Tibial nerve (tissue), 4 donors: ENCODE measurements at places on chromosomes 16 and 17. TPM values are rescaled to one million over a fixed set of nuclear protein-coding genes. Genes with fewer than 3 reads are reported as not detected.

ASGR1 gene
- 0.21 TPM for total RNA-seq

ACSF3 gene
- total RNA-seq: 46.1 TPM

GRCh38 chr16:31270795-31271194, 11.0 kb downstream of the ITGAM start:
- H3K4me1 ChIP-seq: no peaks in the 10 kb centered on the region
- no peak overlapping the region for H3K27ac ChIP-seq
- no peaks in the 10 kb centered on the region for H3K36me3 ChIP-seq
- H3K4me3 ChIP-seq: no peak overlapping the region
- no peaks in the 10 kb centered on the region for H3K27me3 ChIP-seq
- DNase-seq: no peak

- no peak overlapping the region for H3K27ac ChIP-seq
- H3K4me3 ChIP-seq: no peak overlapping the region
- H3K27me3 ChIP-seq: no peaks in the 10 kb centered on the region
- no peak for DNase-seq
- H3K36me3 ChIP-seq: peaks cover 4% of the 10 kb centered on the region
- H3K4me1 ChIP-seq: no peaks in the 10 kb centered on the region
Observed at GRCh38 chr17:28792877-28793661, 49.3 kb downstream of the TRAF4 start.

GRCh38 chr17:4587803-4588202, 3.5 kb downstream of the SMTNL2 start:
- no peaks in the 10 kb centered on the region for H3K4me1 ChIP-seq
- H3K4me3 ChIP-seq: no peak overlapping the region
- peaks cover 30% of the 10 kb centered on the region for H3K27me3 ChIP-seq
- no peaks in the 10 kb centered on the region for H3K36me3 ChIP-seq

DNA sequence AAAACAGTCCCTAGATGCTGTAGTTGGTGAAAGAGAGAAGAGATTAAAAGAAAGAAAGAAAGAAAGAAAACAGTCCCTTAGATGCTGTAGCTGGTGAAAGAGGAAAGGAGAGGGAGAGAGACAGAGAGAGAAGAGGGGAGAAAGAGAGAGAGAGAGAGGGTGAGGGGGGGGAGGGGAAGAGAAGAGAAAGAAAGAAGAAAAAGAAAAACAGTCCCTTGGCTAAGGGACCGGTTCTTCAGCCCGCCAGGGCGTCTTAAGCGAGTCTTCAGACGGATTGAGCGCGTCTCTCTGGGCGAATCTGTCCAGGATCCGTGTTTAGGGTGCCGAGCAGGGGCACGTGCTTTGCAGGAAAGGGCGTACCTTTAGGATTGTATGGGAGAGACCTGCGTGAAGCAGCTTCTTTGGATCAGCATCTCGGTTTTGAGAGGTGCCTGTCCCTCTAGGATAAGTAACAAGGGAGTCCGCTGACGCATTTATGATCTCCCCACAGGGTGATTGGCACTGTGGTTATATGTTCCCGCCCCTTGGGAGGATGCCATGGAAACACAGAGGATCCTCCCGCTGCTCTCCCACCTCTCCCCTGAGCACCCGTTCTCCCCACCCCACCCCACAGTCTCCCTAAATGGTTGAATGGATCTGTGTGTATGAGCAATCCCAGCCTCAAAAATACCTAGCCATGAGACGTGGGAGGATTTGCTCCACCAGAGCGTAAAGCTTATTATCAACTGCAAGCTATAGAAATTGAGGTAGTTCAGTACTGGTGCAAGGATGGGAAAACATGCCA, 16.7 kb downstream of the GNGT2 start:
- H3K36me3 ChIP-seq: no peaks in the 10 kb centered on the region
- no peaks in the 10 kb centered on the region for H3K4me1 ChIP-seq
- H3K4me3 ChIP-seq: peak overlapping the region; percentile 80
- DNase-seq: peak; percentile 31
- no peaks in the 10 kb centered on the region for H3K27me3 ChIP-seq
- H3K27ac ChIP-seq: peak overlapping the region; percentile 99

DNA sequence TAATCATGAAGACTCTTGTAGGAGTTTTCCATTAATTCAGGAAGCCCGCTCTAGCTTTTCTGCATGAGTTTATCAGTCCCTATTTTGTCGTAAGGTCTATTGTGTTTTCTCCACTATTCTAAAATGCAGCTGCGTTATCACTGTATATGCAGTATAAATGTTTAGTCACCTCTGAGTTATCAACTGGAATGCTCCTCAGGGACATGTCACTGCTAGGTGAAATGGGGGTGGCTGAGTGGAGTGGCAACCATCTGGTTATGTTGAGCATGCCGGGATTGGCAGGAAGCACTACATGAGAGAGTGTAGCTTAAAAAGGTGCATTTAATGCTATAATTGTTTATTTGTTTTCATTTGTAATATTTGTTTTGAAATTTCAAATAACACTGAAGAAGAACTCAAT, 285.2 kb upstream of the ELAC2 start:
- DNase-seq: no peak
- no peaks in the 10 kb centered on the region for H3K36me3 ChIP-seq
- H3K4me3 ChIP-seq: no peak overlapping the region
- H3K27ac ChIP-seq: no peak overlapping the region
- H3K4me1 ChIP-seq: no peaks in the 10 kb centered on the region

GRCh38 chr17:51684214-51684613, 423.9 kb downstream of the UTP18 start:
- no peak overlapping the region for H3K27ac ChIP-seq
- no peaks in the 10 kb centered on the region for H3K36me3 ChIP-seq
- no peaks in the 10 kb centered on the region for H3K27me3 ChIP-seq
- H3K4me1 ChIP-seq: no peaks in the 10 kb centered on the region

DBF4B gene
- 6.0 TPM for total RNA-seq

GRCh38 chr16:8569650-8570346, 20.5 kb downstream of the TMEM114 start:
- peak overlapping the region; percentile 64 for H3K27ac ChIP-seq
- no peak for DNase-seq
- H3K36me3 ChIP-seq: no peaks in the 10 kb centered on the region
- H3K4me1 ChIP-seq: no peaks in the 10 kb centered on the region
- H3K27me3 ChIP-seq: peaks cover 7% of the 10 kb centered on the region

DNA sequence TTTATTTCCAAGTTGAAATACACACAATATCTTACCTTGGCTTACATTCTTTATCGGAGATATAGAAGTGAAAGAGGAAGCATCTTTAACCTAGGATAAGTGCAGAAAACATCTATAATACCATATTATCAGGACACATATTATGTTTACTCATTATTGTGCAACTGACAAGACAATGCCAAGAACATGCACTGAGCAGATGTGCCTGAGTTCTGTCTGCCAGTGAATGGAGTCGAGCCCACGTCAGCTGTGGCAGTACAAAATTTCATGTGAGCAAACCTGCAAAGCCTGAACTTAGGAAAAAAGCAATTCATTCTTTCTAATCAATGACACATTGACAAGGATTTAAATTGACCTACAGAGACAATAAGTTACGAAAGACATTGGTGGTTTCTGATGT, 154.4 kb downstream of the AXIN2 start:
- H3K4me3 ChIP-seq: no peak overlapping the region
- no peaks in the 10 kb centered on the region for H3K36me3 ChIP-seq
- no peaks in the 10 kb centered on the region for H3K27me3 ChIP-seq
- H3K27ac ChIP-seq: no peak overlapping the region
- no peak for DNase-seq

DNA sequence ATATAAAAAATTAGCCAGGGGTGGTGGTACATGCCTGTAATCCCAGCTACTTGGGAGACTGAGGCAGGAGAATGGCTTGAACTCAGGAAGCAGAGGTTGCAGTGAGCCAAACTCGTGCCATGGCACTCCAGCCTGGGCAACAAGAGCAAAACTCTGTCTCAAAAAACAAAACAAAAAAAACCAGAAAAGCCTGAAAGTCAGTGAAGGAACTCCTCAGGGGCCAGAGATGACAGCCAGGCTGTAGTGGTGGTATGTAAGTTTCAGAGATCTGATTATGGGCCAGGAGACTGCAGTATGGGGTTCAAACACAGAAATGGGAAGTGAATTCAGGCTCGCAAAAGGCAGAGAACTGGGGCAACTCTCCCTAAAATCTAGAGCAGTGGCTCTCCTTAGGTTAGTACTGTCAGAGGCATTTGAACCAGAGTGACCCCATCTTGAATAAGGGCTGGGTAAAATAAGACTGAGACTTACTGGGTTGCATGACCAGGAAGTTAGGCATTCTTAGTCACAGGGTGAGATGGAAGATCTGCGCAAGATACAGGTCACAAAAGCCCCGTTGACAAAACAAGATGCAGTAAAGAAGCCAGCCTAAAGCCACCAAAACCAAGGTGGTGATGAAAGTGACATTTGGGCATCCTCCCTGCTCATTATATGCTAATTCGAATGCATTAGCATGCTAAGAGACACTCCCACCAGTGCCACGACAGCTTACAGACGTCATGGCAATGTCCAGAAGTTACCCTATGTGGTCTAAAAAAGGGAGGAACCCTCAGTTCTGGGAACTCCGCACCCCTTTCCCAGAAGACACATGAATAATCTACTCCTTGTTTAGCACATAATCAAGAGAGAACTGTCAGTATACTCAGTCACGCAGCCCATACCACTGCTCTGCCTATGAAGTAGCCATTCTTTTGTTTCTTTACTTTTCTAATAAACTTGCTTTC, 120.2 kb upstream of the XYLT1 start:
- H3K27me3 ChIP-seq: no peaks in the 10 kb centered on the region
- H3K4me1 ChIP-seq: peaks cover 19% of the 10 kb centered on the region
- no peak overlapping the region for H3K4me3 ChIP-seq
- no peak for DNase-seq
- no peaks in the 10 kb centered on the region for H3K36me3 ChIP-seq

DNA sequence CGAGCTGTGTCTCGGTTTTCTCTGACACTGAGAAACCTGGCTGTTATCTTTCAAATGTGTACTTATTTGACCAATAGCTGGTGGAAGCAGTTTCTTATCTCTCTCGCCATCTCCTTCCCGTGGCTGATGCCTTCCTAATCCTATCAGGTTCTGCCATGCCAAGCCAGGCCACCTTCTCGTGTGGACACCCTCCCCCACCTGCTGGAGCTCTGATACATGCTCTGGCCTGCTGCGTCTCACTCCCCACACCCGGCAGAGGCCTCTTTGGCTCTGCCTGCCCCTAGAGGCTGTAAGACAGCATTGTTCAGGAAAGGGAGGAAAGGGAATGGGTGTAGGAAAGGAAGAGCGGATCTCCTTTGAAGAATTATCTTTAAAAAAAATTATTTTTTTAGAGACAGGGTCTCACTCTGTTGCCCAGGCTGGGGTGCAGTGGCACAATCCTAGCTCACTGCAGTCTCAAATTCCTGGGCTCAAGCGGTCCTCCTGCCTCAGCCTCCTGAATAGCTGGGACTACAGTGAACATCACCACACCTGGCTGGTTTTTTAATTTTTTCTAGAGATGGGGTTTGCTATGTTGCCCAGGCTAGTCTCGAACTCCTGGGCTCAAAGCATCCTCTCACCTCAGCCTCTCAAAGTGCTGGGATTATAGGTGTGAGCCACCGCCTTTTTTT, 7.5 kb upstream of the ARMC5 start:
- H3K4me3 ChIP-seq: no peak overlapping the region
- H3K27me3 ChIP-seq: no peaks in the 10 kb centered on the region
- no peaks in the 10 kb centered on the region for H3K36me3 ChIP-seq
- peak overlapping the region; percentile 61 for H3K27ac ChIP-seq

CCDC154 gene
- total RNA-seq: 2.7 TPM

TEX14 gene
- total RNA-seq: not detected

DNA sequence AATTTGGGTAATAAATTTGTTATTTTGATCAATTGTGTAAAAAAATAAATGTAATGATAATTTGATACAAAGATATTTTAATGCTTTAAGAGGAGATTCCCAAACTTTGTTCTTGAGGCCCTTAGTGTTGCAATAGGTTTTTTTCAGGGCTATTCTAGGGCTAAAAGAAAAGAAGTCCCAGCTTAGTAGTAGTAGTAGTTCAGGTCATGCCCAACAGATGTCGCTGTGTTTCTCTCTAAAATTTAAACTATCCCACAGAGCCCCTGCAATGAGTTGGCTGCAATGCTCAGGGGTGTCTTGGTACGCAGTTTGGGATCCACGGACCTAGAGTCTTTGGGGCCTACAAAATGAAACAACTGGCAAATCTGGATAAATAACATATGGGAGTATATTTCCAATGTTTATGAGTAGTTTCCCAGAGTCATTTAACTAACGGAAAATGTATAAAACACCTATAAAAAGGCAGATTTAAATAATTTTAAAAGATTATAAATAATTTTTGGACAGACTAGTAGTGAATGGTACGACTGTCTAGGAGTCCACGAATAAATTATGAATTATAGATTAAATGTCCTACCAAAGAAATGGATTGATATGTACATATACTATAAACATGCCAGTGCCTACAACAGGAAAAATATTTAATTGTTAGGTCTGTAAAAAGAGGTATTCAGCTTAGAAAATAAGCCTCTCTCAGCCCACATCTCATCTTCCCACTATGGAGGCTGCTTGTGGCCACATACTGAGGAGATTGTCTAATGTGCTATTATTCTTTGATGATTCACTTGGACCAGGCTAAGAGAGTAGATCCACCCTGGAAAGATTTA, 228.5 kb upstream of the PMFBP1 start:
- H3K4me1 ChIP-seq: peaks cover 7% of the 10 kb centered on the region
- DNase-seq: no peak
- no peaks in the 10 kb centered on the region for H3K36me3 ChIP-seq
- H3K27ac ChIP-seq: no peak overlapping the region
- no peaks in the 10 kb centered on the region for H3K27me3 ChIP-seq

DNA sequence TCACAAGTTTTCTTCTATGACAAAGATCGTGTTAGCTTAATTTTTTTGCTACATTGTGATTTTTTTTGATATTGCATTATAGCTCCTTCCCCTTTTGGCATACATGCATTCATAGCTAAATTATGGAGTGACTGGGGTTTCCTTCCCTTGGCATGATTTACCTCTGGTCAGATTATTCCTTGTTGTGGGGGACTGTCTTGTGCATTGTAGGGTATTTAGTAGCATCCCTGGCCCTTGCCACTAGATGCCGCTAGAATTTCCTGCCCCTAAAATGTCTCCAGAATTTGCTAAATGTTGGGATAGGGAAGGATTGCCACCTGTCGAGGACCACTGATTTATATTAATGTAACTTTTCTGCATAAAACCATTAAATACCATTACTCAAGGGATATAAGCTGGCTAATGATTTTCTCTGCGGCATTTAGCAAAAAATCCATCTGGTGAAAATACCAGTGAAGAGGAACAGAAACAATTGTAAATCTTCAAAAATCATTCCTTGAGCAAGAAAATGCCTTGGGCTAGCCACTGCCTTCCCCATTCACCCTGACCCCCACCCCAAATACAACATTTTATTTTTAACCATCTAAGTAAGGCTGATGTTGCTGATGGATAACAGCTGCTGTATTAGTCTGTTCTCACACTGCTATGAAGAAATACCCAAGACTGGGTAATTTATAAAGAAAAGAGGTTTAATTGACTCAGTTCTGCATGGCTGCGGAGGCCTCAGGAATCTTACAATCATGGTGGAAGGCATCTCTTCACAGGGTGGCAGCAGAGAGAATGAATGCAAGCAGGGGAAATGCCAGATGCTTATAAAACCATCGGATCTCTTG, 195.2 kb downstream of the MAP2K6 start:
- peaks cover 39% of the 10 kb centered on the region for H3K4me1 ChIP-seq
- no peaks in the 10 kb centered on the region for H3K27me3 ChIP-seq
- H3K27ac ChIP-seq: peak overlapping the region; percentile 73
- no peak overlapping the region for H3K4me3 ChIP-seq
- no peak for DNase-seq

NPIPA8 gene
- total RNA-seq: 26.4 TPM

- no peaks in the 10 kb centered on the region for H3K27me3 ChIP-seq
- H3K4me1 ChIP-seq: no peaks in the 10 kb centered on the region
- H3K4me3 ChIP-seq: no peak overlapping the region
- H3K27ac ChIP-seq: no peak overlapping the region
- no peak for DNase-seq
- H3K36me3 ChIP-seq: no peaks in the 10 kb centered on the region
Observed at GRCh38 chr17:66889480-66890230, 54.7 kb downstream of the CACNG5 start.

CBLN1 gene
- not detected for total RNA-seq

DPEP2 gene
- 1.0 TPM for total RNA-seq
